Fibroblast of skin of right biceps (primary cell): ENCODE measurements at places on chromosomes 7 and 10.

DNA sequence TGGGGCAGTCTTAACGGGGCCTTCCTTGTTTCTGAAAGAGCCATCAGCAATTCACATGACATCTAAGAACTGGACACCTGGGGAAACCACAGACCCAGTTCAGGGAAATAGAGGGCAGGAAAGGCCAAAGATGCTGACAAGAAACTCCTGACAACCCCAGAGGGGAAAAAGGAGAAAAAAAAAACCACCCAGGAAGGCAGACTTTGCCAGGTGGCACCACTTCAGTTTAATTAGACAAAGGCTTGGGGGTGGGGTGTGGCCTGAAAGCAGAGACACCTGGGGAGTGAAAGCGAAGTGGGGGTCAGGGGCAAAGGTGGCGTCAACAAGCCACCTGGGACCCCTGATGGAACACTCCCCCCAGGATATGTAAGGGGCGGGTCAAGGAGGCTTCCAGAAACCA, 53.6 kb downstream of the RAB11FIP2 start:
- DNase-seq = no peak

- DNase-seq = no peak
These were observed 140.0 kb downstream of the CAMK1D start for GRCh38 chr10:12489357-12489756.

- no peak for DNase-seq
These were observed 710.6 kb upstream of the GALNT17 start for GRCh38 chr7:70421319-70421718.

GRCh38 chr10:28796606-28797512, 119.5 kb downstream of the BAMBI start:
- peak; percentile 76 for DNase-seq

DNA sequence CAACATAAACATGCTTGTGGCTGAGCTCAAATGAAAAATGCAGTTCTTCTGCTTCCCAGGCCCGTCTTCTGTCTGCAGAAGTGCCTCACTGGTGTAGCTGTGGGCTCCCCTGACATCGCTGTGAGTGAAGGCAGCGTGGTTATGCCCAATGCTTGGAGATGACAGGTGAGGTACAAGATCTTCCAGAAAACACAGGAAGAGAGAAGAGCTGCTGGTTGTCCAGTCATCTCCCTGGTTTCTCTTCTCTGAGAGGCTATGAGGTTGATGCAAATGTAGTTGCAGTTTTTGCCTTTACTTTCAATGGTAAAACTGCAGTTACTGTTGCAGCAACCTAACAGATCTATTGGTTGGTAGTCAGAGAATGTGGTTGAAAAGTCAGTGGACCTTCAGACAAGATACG, 223.6 kb downstream of the GATA3 start:
- no peak for DNase-seq

DNA sequence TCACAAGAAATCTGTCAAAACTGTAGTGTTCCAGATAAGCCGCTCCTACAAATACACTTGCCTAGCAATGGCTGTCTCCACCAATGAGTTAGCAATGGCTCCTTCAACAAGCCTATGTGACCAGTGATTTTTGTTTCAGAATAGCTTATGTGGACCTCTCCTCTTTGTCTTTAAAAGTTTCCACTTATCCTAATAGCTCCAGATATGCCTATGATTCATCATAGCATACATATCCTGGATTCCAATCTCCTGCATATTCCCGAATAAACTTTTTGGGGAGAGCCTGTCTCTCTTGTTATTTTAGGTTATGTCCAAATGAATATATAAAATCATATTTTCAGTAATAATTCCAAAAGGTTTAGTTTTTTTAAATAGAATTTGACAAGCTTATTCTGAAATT, 510.6 kb downstream of the ARL4A start:
- peak; percentile 20 for DNase-seq

- no peak for DNase-seq
These were observed 271.7 kb downstream of the PTPRN2 start for GRCh38 chr7:158315881-158316280.

DNA sequence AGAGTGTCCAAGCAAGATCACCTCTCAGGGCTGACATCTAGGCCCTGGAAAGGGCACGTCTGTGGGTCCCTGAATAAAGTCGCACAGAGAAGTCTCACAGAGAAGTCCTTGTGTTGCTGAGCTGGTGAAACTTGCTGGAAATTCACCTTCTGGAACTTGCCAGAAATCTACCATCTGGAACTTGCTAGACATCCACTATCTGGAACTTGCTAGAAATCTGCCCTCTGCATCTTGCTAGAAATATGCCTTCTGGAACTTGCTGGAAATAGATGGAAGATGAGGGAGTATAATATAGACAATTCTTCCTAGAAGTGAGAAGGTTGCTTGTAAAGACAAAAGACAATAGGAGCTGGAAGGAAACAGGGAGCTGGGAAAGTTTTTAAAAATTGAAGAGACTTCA, 5.4 kb upstream of the TAX1BP1 start:
- no peak for DNase-seq

- no peak for DNase-seq
These were observed 379.3 kb upstream of the POM121L12 start for GRCh38 chr7:52656098-52656497.

- DNase-seq = peak; percentile 41
These were observed 938 bp upstream of the CADPS2 start for GRCh38 chr7:122887198-122887597.

DNA sequence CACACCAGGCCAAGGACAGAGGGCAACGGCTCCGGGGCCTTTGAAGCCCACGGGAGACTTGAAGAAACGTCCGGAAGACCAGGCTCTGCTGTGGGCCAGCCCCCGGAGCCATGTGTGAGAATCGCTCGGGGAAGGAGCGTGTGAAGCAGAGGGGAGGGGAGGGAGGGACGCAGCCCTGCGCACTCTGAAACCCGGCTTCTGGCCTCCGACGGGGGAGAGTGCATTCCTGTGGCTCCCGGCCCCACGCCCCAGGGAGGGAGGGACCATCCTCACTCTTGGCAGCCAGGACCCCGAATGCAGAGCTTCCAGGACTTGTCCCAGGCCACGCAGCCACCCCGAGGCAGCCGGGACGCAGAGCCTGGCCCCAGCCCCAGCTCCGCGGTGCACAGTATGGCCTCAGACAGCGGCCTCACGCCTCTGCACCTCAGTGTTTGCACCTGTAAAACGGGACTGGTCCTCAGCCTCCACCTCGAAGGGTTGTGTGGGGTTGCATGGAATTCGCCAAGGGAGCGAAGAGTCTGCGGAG, 67.4 kb downstream of the PDGFA start:
- DNase-seq = peak; percentile 48

- peak; percentile 59 for DNase-seq
These were observed 43.3 kb upstream of the NFKB2 start for GRCh38 chr10:102352066-102352715.

- no peak for DNase-seq
These were observed 507.5 kb upstream of the SORCS1 start for GRCh38 chr10:107671960-107672359.

DNA sequence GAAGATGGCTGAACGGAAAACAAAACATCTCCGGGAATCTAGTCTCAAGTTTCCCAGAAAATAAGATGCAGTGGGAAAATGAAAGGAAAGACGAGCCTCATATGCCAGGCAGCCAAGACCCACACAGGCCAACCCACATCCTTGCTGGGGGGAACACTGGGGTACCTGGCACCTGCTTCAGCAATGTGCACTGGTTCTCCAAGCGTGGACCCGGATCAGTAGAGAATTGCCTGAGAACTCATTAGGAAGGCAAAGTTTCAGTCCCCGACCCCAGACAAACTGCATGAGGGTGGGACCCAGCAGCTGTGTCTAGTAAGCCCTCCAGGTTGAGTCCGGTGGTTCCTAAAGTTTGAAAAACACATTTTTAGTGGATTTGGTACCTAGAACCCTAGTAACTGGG, 18.4 kb downstream of the FAM53B start:
- DNase-seq = no peak

DNA sequence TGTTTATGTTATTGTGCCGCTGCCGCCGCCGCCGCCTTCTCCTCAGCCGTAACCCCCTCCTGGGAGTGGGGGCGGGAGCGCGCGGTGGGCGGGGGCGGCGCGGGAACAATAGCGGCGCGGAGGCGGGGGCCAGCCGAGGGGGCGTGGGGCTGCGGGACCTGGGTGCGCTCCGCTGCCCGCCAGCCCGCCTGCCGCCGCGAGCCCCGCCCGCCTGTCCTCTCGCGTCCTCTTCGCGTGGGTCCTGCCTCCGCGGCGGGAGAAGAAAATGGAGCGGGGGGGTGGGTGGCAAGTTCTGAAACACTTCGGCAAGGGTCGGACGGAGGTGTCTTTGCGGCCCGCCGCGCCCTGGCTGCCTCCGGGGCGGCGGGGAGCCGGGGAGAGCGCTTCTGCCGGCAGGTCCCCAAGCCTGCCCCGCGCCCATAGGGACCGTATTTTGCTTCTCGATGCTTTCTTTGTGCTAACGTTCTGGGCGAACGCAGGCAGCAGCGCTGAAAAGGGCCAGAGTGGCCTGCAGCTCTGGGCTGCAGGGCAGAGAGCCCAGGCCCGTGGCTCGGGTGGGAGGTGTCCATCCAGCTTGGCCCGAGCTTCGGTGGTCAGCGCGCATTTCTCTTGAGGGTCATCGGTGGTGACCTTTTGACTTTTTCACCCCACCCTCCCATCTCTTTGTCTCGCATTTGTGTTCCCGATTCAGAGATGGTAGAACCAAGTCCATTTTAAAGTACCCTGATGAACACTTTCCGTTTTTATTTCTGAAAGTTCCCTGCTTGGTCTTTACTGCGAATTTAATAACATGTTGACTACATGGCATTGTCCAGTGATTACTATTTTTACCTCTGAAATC, 613 bp downstream of the MAPK8 start:
- peak; percentile 53 for DNase-seq

GRCh38 chr10:75449382-75450074, 18.1 kb downstream of the LRMDA start:
- DNase-seq = no peak

- DNase-seq = peak; percentile 91
These were observed 164.2 kb downstream of the DGKI start for GRCh38 chr7:137682596-137682995.

GRCh38 chr7:78528964-78529363, 730.4 kb downstream of the PHTF2 start:
- peak; percentile 26 for DNase-seq

DNA sequence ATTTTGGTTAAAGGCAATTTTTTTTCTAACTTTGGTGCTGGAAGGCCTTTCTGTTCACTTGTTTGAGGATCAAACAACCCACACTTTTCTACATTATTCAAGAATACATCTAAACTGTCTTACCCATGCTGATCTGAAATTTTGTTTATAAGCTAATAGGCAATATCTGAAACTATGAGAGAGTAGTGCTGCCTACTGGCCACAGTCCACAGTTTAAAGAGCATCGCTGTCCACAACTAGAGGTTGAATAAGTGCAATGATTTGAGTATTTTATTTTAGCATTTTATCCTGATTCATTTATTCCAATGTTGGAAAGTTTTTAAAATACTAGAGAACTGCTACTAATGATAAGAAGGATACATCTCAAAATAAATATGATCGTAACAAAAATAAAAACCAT, 306.9 kb downstream of the ELMO1 start:
- DNase-seq = no peak

- DNase-seq = peak; percentile 42
These were observed 159.5 kb downstream of the PPP1R9A start for GRCh38 chr7:95066737-95067530.

DNA sequence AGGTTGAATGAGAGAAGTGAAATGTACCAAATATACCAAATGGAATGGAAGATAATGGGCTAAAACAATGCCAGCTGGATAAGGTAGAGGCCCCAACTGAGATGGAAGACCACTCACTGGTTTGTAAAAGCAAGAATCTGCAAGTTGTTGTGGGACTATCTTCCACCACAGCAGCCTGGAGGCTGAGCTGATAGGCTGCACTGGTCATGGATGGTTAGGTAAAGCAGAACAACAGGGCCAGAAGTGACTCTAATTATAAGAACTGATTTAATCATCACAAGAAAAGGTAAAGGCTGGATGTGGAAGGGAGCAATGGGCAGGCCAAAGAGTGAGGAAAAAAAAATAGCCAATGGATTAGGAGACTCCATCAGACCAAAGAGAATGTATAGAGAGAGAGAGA, 11.8 kb downstream of the TFEC start:
- DNase-seq = no peak

- peak; percentile 38 for DNase-seq
These were observed 58.1 kb downstream of the AGMO start for GRCh38 chr7:15503603-15504290.
